ENCODE measurements at places on chromosomes 1 and 21.

GRCh38 chr1:159964144-159964543 lies 10.1 kb upstream of the SLAMF9 start:
- no peak for DNase-seq

- no peak for DNase-seq
Measured at GRCh38 chr1:239587066-239587465, 200.7 kb downstream of the CHRM3 start.

- DNase-seq = no peak
Measured at GRCh38 chr1:43007377-43008114, 48.9 kb upstream of the SLC2A1 start.

GRCh38 chr1:114503916-114504422 lies 7.0 kb downstream of the TRIM33 start:
- DNase-seq = no peak

DNA sequence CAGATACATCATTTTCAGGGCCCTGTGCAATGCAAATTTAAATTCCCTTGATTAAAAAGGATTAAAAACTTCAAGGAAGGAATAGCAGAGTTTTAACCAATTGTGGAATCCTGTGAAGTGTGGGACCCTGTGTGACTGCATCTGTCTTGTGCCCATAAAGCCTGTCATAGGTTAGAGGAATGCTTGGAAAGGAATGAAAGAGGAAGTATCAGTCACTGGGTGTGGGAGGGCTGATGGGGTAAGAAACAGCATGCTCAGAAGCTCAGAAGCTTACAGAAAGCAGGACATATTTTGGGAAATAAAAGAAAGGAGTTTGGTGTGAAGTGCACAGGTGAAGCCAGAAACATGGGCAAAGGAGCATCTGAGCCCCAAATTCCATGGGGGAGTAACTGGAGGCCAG lies 150.8 kb upstream of the ETV3 start:
- no peak for DNase-seq

GRCh38 chr1:214898161-214898560 lies 184.4 kb upstream of the KCNK2 start:
- DNase-seq = no peak

DNA sequence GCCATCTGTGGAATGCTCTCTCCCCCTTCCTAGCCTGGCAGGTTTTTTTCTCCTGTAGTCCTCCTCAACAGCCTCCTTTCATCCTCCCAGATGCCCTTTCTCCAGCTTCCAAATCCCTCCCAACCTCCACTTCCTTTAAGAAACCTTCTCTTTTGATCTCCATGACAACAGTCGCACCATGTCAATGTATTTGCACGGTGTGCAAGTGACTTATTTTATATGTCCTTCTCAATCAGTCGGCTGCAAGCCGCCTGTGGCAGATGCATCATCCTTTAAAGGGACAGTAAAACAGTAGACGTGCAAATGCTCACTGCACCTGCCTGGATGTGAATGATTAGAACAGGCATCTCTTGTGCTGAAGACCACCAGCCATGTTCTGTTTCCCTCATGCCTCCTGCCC lies 285.2 kb downstream of the PCP4 start:
- no peak for DNase-seq

DNA sequence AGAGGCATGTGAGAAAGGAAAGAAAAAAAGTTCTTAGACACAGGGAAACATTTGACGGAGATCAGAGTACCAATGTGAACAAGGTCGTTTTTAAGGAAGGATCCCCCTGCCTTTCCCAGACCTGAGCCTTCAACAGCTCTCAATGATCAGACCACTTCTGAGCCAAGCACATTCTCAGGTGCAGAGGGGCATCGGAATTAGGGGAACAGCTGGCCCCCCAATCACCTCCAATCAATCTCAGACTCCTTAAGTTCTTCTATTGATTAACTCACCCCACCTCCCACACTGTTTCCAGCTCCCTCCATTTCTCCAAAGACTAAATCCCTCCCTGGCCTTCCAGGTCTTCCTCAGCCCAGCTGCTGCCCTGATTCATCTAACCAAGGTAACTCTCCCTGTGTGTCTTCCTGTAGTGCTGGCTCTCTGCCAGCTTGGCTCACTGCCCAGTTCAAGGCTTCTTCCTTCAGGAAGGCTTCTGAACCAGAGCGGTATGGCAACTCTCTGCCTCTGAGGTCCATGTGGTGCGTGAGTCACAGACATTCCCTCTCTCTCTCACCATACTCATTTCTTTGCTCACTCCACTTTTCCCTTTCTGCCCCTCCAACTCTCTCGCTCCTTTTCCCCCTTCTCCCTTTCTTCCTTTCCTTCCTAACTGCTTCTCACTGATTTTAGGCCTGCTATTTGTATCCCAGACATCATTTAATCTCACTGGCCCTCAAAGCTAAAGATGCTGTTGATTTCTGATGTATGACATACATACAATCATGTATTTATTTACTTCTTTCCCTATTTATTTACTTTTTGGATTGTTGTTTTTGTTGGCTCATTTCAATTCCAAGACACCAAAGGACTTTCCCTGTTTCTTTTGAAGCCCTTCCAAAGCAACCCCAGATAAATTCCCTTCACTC lies 18.1 kb downstream of the CFAP45 start:
- peak; percentile 99 for DNase-seq

DNA sequence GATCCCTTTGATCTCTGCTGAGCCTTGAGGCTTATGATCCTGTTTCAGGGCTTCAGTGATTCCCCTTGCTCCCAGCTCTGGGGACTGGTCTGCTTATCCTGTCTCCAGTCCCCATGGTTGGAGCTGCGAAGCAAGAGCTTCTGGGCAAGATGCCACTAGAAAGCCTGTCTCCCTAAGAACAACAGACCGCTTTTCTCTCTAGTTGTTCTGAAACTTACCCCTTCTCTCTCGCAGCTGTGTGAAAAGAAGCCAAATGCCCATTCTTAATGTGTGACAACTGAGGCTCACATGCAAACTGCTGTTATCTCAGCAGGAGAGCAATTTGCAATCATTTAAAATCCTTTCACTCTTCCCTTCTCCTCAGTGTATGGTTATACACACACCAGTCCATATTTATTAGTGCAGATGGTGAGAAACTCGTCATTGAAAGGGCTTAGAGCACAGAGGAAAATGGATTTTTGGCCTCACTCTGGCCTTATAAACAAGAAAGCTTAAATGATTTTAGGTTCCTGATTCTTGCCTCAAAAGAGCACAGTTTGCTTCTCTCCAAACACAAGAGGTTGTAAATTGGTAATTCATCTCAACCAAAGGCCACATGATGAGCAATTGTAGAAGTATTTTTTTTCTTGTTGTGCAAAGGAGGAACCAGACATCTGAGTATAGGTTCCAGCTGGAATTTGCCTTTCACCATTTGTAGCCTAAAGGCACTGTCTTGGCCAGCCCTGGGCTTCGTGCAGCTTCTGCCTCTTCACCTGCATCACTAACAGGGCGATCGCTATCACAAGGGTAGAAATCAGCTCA lies 179.2 kb upstream of the LMO4 start:
- peak; percentile 63 for DNase-seq

GRCh38 chr1:185322636-185323035 lies 5.6 kb upstream of the IVNS1ABP start:
- DNase-seq = no peak

DNA sequence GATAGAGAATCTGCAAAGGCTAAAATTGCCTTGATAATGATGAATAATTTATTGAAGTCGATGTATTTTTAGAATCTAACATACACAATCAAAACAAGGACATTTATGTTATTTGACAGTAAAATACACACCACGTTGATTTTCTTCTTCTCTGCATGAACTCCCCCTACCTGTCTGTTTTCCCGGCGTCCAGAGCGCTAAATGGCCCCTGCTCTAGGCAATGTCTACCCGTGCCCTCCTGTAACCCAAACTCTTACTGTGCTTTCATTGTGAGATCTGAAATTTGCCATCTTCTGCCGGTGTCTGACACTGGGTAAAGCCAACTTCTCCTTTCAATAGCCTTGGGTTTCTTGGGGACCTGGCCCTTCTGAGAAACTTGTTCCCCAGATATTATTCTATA lies 6.7 kb upstream of the OR11L1 start:
- DNase-seq = no peak

GRCh38 chr1:192598589-192598988 lies 23.0 kb downstream of the RGS1 start:
- DNase-seq = no peak

- no peak for DNase-seq
Measured at GRCh38 chr1:161986328-161986727, 37.3 kb downstream of the OLFML2B start.

DNA sequence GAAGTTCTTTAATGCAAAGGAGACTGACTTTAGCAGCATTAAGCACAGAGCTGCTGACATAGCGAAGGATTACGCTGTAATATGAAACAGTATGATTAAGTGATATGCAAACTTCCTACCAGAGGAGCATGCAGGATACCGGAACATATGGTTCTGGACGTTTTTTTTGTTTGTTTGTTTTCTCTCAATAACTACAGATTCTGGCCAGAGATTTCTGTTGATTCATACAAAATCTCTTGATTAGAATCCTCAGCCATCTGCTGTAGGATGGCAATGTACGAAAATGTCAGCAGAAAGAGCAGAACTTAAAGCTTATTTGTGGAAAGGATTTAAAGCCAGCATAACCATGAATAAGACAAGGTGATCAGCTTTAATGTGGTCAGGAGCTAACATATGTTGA lies 970.7 kb downstream of the KCNT2 start:
- no peak for DNase-seq

GRCh38 chr1:70627910-70628309 lies 216.8 kb downstream of the CTH start:
- no peak for DNase-seq

DNA sequence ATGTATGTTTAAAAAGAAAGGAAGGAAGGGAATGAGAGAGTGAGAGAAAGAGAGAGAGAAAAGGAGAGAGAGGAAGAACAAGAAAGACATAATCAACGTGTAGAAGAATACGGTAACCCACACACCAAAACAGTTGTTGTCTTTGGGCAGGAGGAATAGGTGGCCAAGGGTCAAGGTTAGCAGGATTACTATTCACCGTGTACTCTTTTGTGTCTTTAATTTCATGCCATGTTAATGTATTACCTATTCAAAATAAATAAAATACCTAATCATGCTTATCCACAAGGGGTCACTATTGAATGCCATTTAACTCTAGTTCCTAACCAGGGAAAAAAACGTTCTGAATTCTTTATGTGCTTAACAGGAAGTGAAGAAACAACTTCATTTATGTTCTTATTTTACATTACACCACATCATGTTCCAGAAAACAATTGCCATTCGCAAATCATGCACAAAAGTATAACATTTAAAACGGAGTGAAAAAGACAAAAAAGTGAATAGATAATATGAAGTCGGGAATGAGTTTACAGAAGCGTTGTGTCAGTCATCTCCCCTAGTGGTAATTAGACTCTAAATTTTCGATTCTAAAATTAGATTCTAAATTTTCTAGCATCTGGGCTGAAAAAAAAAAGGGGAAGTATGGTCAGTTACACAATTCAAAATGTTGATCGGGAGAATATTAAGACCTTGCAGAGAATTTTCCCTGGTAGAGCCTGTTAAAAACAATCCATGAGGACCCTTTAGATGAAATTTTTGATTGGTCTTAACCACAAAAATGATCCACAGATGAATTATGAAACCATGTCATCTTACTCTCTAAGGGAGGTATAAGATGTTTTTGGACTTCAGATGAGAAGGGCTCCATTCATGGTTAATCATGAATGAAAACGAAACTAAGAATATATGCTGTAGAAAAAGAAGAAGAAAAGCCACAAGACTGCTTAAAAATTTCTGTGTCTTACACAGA lies 700 bp upstream of the KMO start:
- DNase-seq = peak; percentile 65

DNA sequence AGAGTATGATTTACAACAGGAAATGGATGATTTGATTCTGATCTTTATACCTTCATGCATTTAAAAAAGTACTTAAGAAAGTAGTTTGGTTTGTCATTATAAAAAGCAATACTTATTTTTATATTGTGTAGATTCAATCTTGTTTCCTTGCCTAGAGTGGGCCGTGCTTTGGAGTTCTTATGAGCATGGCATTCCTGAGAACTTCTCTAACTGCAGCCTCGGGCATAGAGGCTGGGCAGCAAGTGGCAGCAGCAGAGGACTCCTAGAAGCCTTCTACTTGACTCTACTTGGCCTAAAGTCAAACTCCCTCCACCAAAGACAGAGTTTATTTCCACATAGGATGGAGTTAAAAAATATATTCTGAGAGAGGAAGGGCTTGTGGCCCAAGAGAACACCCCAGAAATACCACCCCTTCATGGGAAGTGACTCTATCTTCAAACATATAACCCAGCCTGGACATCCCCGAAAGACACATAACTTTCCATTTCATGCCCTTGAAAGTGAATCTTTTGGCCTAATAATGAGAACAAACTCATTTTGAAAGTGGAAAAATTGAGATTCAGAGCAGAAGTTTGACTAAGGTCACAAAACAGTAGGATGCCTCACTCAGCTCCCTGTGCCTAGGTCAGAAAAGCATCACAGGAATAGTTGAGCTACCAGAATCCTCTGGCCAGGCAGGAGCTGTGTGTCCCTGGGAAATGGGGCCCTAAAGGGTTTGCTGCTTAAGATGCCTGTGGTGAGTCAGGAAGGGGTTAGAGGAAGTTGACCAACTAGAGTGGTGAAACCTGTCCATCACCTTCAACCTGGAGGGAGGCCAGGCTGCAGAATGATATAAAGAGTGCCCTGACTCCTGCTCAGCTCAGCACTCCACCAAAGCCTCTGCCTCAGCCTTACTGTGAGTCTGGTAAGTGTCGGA lies at the start of gene IVL:
IVL (plus strand) TSS at position 861 of the 916 bp plus-strand sequence. CDS start 1,252 bp downstream, outside the sequence.
- DNase-seq = no peak
